Esophagus mucosa (tissue), 1 donor: ENCODE measurements at places on chromosomes 11 and 22. TPM values are rescaled to one million over a fixed set of nuclear protein-coding genes. Genes with fewer than 3 reads are reported as not detected.

APOBEC3A gene
- 5.3 TPM for total RNA-seq

MYO18B gene
- 0.16 TPM for total RNA-seq

IRAG1 gene
- 3.2 TPM for total RNA-seq

CLDN25 gene
- not detected for total RNA-seq

C11orf97 gene
- total RNA-seq, result not detected

ACTN3 gene
- 0.44 TPM for total RNA-seq

MAML2 gene
- 4.5 TPM for total RNA-seq

ADAMTS15 gene
- 2.0 TPM for total RNA-seq

PHLDA2 gene
- 45.0 TPM for total RNA-seq

DCHS1 gene
- 1.4 TPM for total RNA-seq

PACSIN2 gene
- total RNA-seq, result 29.7 TPM

TAGLN gene
- 55.9 TPM for total RNA-seq

TLCD5 gene
- 0.48 TPM for total RNA-seq

APOA4 gene
- total RNA-seq, result not detected

LUZP2 gene
- total RNA-seq, result 1.3 TPM

ANO1 gene
- total RNA-seq, result 7.9 TPM

GLYATL1 gene
- 0.44 TPM for total RNA-seq

OR5P2 gene
- total RNA-seq, result not detected

ACRV1 gene
- not detected for total RNA-seq

SPI1 gene
- total RNA-seq, result 2.2 TPM

DUSP8 gene
- 0.76 TPM for total RNA-seq

PICK1 gene
- 22.6 TPM for total RNA-seq

APOL3 gene
- 8.7 TPM for total RNA-seq

GAL gene
- total RNA-seq, result 0.36 TPM

SLC22A8 gene
- total RNA-seq, result not detected

KCNJ11 gene
- total RNA-seq, result 0.36 TPM

MSANTD2 gene
- 4.1 TPM for total RNA-seq

ABCC8 gene
- not detected for total RNA-seq

NF2 gene
- total RNA-seq, result 32.3 TPM

OR2D2 gene
- 0.20 TPM for total RNA-seq

TMEM9B gene
- 41.8 TPM for total RNA-seq

C11orf21 gene
- total RNA-seq, result 0.08 TPM
